Subcutaneous preadipocyte (primary cell): ENCODE measurements at places on chromosomes 16 and 17. TPM values are rescaled to one million over a fixed set of nuclear protein-coding genes. Genes with fewer than 3 reads are reported as not detected.

Gene NTN1
- 0.20 and 0.37 TPM in 2 replicates for total RNA-seq

Gene CRISPLD2
- 6.5 and 54.4 TPM in 2 replicates for total RNA-seq

Gene CDH11
- 6.5 and 19.8 TPM in 2 replicates for total RNA-seq

Gene E4F1
- 30.1 and 34.4 TPM in 2 replicates for total RNA-seq

Gene OR2C1
- total RNA-seq: 0.20 TPM in 1 of 2 replicates, not detected in the other

Gene ENPP7
- total RNA-seq: not detected in 2 replicates

Gene TSPOAP1
- under 0.01 TPM in 1 of 2 replicates, not detected in the other for total RNA-seq

Gene GPR142
- total RNA-seq: not detected in 2 replicates

Gene KRTAP9-2
- total RNA-seq: not detected in 2 replicates

Gene GAST
- total RNA-seq: not detected in 2 replicates

Gene UMOD
- not detected in 2 replicates for total RNA-seq

Gene MEIOC
- under 0.01 TPM in 1 of 2 replicates, not detected in the other for total RNA-seq

Gene TNFRSF12A
- total RNA-seq: 85.6 and 172 TPM in 2 replicates

Gene ZACN
- not detected in 2 replicates for total RNA-seq

Gene RSKR
- total RNA-seq: 5.1 and 9.6 TPM in 2 replicates

Gene TMEM107
- total RNA-seq: 23.9 and 30.1 TPM in 2 replicates

Gene STAC2
- total RNA-seq: under 0.01 and 0.20 TPM in 2 replicates

Gene KRT39
- total RNA-seq: not detected in 2 replicates

Gene JPT1
- total RNA-seq: 139 and 140 TPM in 2 replicates
